ENCODE measurements at places on chromosomes 12 and 14.

GRCh38 chr12:9625019-9625418 lies 17.3 kb upstream of the KLRB1 start:
- no peaks in the 10 kb centered on the region for H3K27me3 ChIP-seq
- no peak overlapping the region for H3K4me3 ChIP-seq
- H3K36me3 ChIP-seq = no peaks in the 10 kb centered on the region
- DNase-seq = no peak
- H3K27ac ChIP-seq = no peak overlapping the region

- no peak overlapping the region for H3K4me3 ChIP-seq
- no peaks in the 10 kb centered on the region for H3K4me1 ChIP-seq
- no peaks in the 10 kb centered on the region for H3K27me3 ChIP-seq
- H3K36me3 ChIP-seq = no peaks in the 10 kb centered on the region
Measured at GRCh38 chr12:91053951-91054715, 3.7 kb downstream of the KERA start.

- no peaks in the 10 kb centered on the region for H3K27me3 ChIP-seq
- peaks cover 3% of the 10 kb centered on the region for H3K4me1 ChIP-seq
- H3K4me3 ChIP-seq = no peak within 1 kb of the TSS
- no peaks in the 10 kb centered on the region for H3K36me3 ChIP-seq
- H3K27ac ChIP-seq = no peak within 1 kb of the TSS
Measured at GRCh38 chr12:109115758-109116610, at the start of gene ACACB. ACACB (plus strand) TSS chr12:109116587; CDS start chr12:109139406, 22,819 bp downstream.

DNA sequence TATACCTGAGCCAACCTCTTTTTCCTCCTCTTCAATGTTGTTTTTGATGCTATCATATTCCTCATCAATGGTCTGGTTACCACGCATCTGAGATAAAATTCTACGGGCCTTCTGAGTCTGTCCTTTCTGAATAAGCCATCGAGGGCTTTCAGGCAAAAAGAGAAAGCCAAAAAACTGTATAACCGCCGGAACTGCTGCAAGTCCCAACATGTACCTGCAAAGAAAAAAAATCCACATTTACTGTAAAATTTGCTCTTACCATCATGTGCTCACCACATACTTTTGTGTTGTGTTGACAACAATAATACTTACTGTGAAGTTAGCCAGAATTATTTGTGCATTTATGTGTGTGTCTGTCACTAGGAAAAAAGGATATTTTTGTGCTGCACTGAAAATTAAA lies 77.6 kb downstream of the SLC2A13 start:
- no peaks in the 10 kb centered on the region for H3K36me3 ChIP-seq
- no peaks in the 10 kb centered on the region for H3K27me3 ChIP-seq
- H3K4me1 ChIP-seq = peaks cover 5% of the 10 kb centered on the region
- DNase-seq = no peak

- no peak for DNase-seq
- H3K4me1 ChIP-seq = no peaks in the 10 kb centered on the region
- H3K27me3 ChIP-seq = no peaks in the 10 kb centered on the region
- H3K4me3 ChIP-seq = no peak overlapping the region
- H3K36me3 ChIP-seq = peaks cover 3% of the 10 kb centered on the region
Measured at GRCh38 chr14:65019944-65020566, 33.4 kb downstream of the FNTB start.

DNA sequence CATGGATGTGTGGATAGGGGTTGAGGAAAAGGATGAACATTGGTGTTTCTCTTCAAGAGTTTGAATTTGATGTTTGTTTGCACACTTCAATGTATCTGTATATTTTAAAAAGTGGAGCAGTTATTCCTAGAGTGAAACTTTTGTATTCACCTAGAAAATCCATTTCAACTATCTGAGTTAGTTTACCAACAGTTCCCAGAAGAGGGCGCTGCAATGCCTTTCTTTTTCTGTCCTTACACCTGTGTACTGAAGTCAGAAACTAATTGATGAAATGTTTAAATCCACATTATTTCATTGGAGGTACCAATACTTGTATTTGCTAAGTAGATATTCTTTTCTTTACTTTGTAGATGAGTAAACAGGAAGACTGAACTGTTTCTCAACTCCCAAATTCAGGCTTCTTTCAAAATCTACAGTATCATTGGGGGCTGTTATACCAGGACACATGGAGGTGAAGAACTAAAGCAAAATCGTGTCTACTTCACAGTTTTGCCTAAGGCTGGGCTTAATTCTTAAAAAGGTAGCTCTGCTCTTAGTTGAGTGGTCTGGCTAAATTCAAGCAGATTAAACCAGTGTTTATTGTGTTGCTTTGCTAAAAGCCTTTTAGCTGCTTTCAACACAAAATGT lies 26.6 kb upstream of the KLRB1 start:
- H3K4me3 ChIP-seq = no peak overlapping the region
- no peaks in the 10 kb centered on the region for H3K4me1 ChIP-seq
- no peaks in the 10 kb centered on the region for H3K27me3 ChIP-seq
- H3K36me3 ChIP-seq = no peaks in the 10 kb centered on the region
- DNase-seq = peak; percentile 43

DNA sequence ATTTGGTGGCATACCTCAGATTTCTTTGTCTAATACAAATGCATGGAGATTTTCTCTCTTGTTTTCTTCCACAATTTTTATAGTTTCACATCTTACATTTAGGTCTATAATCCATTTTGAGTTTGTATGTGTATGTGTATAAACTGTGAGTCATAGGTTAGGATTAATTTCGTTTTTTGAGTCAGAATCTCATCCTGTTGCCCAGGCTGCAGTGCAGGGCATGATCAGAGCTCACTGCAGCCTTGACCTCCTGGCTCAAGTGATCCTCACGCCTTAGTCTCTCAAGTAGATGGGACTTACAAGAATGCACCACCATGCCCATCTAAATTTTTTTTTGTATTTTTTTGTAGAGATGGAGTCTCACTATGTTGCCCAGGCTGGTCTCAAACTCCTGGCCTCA lies 71.6 kb downstream of the OTOGL start:
- no peaks in the 10 kb centered on the region for H3K36me3 ChIP-seq
- no peaks in the 10 kb centered on the region for H3K27me3 ChIP-seq
- H3K4me3 ChIP-seq = no peak overlapping the region
- H3K4me1 ChIP-seq = no peaks in the 10 kb centered on the region
- DNase-seq = no peak
- no peak overlapping the region for H3K27ac ChIP-seq

- no peaks in the 10 kb centered on the region for H3K27me3 ChIP-seq
- peaks cover 6% of the 10 kb centered on the region for H3K4me1 ChIP-seq
- no peak overlapping the region for H3K27ac ChIP-seq
- H3K36me3 ChIP-seq = peaks cover 23% of the 10 kb centered on the region
- DNase-seq = no peak
- H3K4me3 ChIP-seq = no peak overlapping the region
Measured at GRCh38 chr14:91308337-91308736, 63.8 kb upstream of the GPR68 start.

DNA sequence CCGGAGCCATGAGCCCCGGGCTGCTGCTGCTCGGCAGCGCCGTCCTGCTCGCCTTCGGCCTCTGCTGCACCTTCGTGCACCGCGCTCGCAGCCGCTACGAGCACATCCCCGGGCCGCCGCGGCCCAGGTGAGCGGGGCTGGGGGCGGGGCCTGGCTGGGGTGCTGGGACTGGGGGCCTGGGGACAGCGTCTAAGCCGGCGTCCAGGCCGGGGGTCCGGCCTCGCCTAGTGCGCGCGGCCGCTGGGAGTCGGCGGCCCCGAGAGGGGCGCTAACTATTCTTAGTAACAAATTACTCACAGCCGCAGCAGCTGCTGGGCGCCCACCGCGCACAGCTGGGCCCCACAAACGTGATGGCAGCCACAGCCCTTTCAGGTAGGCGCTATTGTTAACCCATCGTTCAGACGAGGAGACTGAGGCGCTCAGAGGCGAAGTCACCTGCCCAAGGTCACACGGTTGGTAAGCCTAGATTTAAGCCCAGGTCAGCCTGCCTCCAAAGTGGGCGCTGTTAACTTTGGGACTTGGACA lies 374 bp downstream of the CYP46A1 start:
- DNase-seq = no peak
- peak overlapping the region; percentile 67 for H3K4me3 ChIP-seq
- H3K36me3 ChIP-seq = no peaks in the 10 kb centered on the region

DNA sequence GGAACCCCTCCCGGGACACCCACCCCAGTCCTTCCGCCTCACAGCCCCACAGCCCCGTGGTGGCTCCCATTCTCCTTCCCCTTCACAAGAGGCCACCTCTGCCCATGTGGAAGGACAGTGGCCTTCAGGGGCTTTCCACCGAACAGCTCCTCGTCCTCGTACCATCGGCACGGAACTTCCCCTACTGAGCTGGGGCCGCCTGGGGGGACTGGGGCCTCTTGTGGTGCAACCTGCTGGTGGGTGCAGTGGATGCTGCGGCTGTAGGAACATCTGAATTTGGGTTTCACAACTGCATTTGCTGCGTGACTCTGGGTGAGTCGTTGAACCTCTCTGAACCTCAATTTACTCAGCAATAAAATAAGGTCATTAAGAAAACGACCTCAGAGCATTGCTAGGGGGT lies 50.9 kb downstream of the RFLNA start:
- H3K36me3 ChIP-seq = peaks cover 56% of the 10 kb centered on the region
- DNase-seq = no peak
- no peak overlapping the region for H3K27ac ChIP-seq
- H3K27me3 ChIP-seq = no peaks in the 10 kb centered on the region
- H3K4me1 ChIP-seq = no peaks in the 10 kb centered on the region
- no peak overlapping the region for H3K4me3 ChIP-seq

DNA sequence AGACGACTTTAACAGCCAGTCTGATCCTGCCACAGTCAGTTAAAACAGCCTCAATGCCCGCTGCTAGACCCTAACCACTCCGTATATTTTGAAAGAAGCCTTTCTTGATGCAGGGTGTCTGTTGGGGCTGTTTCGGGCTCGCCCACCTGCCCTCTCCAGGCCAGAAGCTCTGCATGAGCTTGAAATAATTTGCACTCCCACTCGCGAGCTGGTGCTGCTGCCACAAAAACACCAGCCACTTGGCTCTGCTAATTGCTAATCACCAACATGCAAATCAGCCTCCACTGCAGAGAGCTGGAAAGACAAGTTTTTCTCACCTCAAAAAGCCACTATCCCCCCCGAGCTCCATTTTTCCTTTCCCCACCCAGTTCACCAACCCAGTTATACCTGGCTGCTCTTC lies 15.5 kb downstream of the BAZ2A start:
- no peaks in the 10 kb centered on the region for H3K27me3 ChIP-seq
- H3K4me3 ChIP-seq = no peak overlapping the region
- H3K27ac ChIP-seq = no peak overlapping the region
- H3K36me3 ChIP-seq = peaks cover 51% of the 10 kb centered on the region

DNA sequence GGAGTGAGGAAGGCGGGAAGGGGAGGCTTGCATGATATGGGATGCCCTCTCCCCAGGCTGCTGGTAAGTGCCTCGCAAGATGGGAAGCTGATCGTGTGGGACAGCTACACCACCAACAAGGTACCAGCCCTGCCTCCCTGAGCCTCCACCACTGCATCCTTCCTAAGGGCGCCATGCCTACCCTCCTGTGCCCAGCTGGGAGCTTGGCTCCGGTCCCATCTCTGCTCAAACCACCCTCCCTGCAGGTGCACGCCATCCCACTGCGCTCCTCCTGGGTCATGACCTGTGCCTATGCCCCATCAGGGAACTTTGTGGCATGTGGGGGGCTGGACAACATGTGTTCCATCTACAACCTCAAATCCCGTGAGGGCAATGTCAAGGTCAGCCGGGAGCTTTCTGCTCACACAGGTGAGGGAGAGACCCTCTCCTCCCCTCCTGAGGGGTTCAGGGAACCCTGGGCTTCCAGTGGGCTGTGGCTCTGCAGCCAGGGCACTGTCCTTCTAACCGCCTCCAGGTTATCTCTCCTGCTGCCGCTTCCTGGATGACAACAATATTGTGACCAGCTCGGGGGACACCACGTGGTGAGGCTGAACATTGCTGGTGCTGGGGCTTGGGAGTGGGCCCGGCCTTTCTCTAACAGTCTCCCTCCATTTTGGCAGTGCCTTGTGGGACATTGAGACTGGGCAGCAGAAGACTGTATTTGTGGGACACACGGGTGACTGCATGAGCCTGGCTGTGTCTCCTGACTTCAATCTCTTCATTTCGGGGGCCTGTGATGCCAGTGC lies 2.6 kb downstream of the GNB3 start:
- no peaks in the 10 kb centered on the region for H3K27me3 ChIP-seq
- no peak overlapping the region for H3K27ac ChIP-seq
- 0 out of 2 replicates have a peak, but pooled peaks cover 1% of the 10 kb centered on the region for H3K4me1 ChIP-seq
- DNase-seq = no peak

DNA sequence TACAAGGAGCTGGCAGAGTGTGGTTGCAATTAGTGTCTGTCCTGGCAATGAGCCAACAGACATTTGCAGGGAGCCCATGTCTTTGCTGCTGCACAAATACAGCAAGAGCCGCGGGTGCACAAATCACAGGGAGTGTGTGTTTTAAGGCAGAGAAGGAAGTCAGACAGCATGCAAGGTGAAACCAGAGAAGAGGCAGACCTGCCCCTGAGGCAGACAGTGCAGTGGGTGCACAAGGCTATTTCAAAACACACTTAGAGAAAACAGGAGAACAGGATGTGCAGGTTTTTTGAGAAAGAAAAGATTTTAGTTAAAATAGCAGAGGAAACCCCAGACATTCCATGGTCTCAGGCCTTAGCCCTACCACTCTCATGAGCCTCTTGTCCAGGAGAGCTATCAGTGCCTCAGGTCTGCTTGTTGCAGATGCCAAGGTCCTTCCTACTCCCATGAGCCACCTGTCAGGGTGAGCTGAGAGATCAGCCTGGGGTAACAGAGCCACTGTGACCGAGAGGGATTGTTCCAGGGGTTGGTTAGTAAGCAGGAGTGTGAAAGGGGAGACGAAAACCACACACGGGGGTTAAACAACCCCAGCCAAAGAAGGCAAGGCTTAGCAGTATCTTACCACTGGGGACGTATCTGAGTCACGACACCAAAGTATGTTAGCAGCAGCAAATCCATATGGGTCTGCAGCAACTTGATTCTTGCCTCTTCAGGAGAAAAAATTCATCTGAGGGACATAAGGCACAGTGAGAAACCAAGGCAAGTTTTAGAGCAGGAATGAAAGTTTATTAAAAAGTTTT lies 78.1 kb downstream of the C14orf132 start:
- H3K36me3 ChIP-seq = no peaks in the 10 kb centered on the region
- no peaks in the 10 kb centered on the region for H3K4me1 ChIP-seq
- no peak for DNase-seq
- H3K4me3 ChIP-seq = no peak overlapping the region

DNA sequence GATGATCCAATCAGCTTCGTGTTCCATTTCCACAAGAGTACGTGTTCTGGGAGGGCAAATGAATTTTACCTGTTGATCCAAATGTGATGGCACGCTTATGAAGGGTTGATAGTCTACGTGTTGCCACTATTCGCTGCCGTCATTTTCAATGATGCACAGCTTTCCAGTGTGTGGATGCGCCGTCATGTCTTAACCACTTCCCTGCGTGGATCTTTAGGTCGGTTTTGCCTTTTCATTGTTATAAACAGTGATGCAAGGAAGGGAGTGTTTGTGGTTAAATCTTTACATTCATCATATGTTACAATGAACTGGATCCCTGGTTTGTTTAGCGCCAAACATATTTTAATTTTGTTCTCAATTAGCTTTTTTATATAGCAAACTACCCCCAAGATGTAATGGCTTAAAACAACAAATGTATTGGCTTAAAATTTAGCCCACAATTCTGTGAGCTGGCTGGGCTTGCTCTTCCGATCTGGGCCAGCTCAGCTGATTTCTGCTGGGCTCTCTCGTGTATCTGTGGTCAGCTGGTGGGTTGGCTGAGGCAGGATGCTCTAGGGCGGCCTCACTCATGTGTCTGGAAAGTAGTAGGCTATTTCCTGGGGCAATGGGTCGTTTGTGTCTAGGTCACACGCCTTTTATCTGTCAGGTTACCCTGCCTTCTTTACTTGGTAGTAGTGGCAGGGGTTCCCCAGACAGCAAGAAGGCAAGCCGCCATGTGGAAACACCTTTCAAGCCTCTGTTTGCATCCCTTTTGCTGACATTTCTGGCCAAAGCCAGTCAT lies 176.7 kb downstream of the CRADD start:
- H3K27me3 ChIP-seq = no peaks in the 10 kb centered on the region
- no peak for DNase-seq
- no peaks in the 10 kb centered on the region for H3K36me3 ChIP-seq
- no peaks in the 10 kb centered on the region for H3K4me1 ChIP-seq
